ENCODE measurements at places on chromosomes 16 and 17. TPM values are rescaled to one million over a fixed set of nuclear protein-coding genes. Genes with fewer than 3 reads are reported as not detected.

The TPSG1 gene
- total RNA-seq, result not detected

The SHCBP1 gene
- 16.2 TPM for total RNA-seq

The MRPS34 gene
- total RNA-seq, result 68.0 TPM

The CCL2 gene
- 6.1 TPM for total RNA-seq

The CBFA2T3 gene
- not detected for total RNA-seq

The USP43 gene
- 0.39 TPM for total RNA-seq

The SMIM5 gene
- not detected for total RNA-seq

Data from subcutaneous preadipocyte (primary cell).